ENCODE measurements at places on chromosomes 1 and 21.

DNA sequence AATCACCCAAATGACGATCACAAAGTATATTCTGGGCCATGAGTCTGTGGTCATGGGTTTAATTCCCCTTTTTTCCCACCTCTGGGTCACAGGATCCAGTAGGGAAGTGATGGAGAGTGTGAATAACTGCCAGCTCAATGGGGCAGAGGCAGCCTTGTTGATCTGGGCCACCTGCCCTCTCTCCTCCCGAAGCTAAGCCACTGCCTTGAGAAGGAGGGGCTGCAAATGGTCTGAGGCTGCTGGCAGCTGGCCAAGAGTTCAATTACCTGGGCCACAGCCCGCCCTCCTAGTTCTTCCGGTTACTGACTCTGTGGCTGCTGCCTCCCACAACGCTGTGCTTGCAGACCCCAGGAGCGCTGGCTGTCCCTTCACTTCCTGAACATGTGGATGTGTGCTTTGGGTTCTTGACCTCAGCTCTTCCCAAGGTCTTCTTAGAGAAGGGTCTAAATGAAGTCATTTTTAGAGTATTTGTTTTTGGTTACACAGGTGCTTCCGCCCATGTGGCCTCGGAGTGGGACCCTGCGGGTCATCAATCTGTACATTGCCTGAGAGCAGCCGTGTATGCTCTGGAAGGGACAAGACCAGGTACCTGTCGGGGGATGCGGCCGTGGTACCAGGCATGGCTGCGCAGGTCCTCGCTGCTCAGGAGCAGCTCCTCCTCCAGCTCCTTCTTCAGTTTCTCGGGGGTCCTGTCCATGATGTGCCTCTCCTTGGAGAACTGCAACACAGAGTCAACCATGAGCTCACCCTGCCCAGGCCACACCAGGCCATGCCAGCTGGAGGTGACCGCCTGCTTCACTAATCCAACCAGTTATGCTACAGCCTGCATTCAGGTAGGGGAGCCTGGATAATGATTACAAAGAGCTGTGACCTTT is 89.7 kb downstream of the BCAR3 start:
- DNase-seq, result peak; percentile 26

GRCh38 chr1:229784834-229785233 is 158.8 kb downstream of the URB2 start:
- DNase-seq, result no peak

DNA sequence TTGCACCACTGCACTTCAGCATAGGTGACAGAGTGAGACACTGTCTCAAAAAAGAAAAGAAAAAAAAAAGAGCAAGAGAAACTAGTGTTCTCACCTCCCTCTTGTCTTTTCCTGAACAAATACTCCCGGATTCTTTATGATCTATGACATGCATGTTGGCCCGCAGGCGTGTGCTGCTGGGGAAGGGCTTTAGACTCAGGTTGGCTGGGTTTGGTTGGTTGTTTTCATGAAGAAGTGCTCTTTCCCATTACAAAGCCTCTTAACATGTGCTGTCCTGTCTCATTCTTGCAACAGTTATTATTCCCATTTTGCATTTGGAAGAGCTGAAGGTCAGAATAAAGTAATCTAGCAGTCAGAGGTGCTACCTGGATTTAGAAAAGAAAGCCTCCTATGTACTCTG is 79.5 kb downstream of the TRABD2B start:
- DNase-seq, result no peak

- peak; percentile 30 for DNase-seq
Measured at GRCh38 chr1:156705321-156705917, at the start of gene CRABP2. Gene CRABP2, minus strand, starts transcription at chr1:156705583. Its CDS starts 137 bp downstream, at chr1:156705446.

DNA sequence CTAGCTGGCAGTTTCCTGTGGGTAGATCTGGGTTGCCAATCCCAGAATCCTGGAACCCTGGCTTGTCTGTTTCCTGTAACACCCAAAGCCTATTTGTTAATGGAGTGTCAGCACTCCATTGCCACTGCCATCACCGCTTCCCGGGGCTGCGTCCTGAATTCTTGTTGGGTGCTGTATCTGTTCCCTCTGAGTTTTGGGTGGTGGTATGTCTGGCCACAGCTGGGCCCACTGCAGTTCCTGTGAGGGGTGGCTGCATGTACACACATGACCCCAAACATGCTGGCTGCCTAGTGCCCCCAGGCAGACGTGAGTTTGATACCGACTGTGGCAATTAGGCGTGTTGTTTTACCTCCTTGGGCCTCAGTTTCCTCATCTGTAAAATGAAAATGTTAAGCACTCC is 29.3 kb downstream of the NAV1 start:
- DNase-seq, result no peak

DNA sequence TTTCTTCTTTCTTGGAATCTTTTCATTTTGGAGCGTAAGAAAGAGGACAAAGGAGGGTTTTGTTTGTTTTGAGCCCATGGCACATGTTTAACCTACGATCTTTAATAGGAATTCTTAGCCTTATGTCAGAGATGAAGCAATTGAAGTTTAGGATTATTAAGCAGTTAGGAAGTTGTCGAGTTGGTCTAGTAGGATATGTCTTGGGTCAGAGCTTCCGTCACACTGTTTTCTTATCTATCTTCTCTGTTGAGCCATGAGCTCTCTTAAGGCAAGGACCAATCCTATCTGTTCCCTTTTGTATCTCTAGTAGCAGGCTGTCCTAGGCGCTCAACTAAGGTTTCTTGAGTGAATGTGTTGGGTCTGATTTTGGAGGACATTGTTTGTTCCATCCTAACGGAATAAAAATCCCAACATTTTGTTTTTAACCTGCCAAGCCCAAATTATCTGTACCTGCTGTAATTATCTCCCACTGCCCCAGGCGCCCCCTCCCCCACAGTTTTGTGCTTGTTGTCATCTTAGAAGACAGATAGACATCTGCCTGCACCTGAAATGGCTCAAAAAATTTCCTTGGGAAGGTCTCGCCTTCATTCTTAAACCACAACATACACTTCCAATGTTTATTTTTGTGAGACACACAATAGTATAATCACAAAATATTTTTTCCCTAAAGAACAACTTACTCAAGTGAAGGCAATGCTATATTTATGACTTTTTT is 95.3 kb upstream of the GADD45A start:
- no peak for DNase-seq

GRCh38 chr1:211959221-211959620 is 76.1 kb downstream of the INTS7 start:
- DNase-seq, result no peak

- no peak for DNase-seq
Measured at GRCh38 chr21:35649186-35649585, 411.1 kb downstream of the SETD4 start.

GRCh38 chr1:204706838-204707509 is 21.4 kb upstream of the LRRN2 start:
- DNase-seq, result no peak

DNA sequence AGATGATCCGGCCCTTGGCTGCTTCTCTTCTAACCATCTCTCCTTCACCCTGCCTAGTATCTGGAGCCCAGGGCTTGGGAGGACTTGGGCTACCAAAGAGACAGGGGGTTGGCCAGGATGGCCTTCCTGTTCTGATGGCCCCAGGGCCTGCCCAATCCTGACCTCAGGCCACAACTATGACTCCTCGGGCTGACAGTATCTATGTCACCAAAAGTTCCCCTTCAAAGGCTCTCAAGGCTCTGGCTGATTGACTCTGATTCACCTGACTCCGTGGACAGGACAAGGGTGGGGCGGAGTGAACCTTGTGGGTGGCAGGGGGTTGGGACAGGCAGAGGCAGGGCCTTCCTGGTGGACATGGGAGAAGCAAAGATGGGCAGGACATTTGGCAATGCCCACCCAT is 12.7 kb downstream of the MEF2D start:
- DNase-seq, result no peak

DNA sequence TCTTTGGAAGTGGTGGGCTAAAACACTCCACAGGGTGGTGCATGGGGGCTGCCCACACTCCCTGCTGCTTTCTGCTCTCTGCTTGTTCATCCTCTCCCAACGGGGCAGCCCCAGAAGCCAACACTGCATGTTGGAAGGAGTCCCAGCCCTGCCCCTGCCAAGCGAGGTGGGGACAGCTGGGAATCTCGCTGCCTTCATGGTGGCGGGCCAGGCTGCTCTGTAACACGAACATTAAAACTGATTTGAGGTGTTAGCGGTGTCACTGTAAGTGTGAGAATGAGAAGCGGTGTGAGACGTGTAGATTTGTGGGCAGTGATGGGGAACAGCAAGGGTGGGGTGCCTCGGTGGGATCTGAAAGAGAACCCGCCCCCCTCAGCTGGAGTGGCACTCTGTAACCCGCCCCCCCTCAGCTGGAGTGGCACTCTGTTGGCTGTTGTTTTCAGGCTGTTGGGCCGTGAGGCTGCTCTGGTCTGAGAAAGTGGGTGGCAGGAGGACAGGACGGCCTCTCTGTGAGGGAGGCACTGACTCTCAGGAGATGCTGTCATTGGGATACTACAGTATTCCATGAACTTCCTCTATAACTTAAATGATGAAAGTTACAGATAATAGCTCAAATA is 80.9 kb downstream of the PCBP3 start:
- DNase-seq, result no peak

- no peak for DNase-seq
Measured at GRCh38 chr1:213264531-213264930, 213.5 kb downstream of the RPS6KC1 start.

GRCh38 chr1:98490099-98490498 is 171.4 kb upstream of the SNX7 start:
- DNase-seq, result no peak

- DNase-seq, result no peak
Measured at GRCh38 chr1:198966519-198966918, 327.7 kb downstream of the PTPRC start.

Measured in stimulated activated CD4-positive, alpha-beta T cell treated with anti-CD3 and anti-CD28 coated beads, Interleukin-2, amount 100 ng/mL, for 24 hours (primary cell).